Stimulated activated CD4-positive, alpha-beta T cell treated with anti-CD3 and anti-CD28 coated beads, Interleukin-1b, Interleukin-23, amount 100 ng/mL, for 4 hours (primary cell): ENCODE measurements at places on chromosomes 13 and 19.

DNA sequence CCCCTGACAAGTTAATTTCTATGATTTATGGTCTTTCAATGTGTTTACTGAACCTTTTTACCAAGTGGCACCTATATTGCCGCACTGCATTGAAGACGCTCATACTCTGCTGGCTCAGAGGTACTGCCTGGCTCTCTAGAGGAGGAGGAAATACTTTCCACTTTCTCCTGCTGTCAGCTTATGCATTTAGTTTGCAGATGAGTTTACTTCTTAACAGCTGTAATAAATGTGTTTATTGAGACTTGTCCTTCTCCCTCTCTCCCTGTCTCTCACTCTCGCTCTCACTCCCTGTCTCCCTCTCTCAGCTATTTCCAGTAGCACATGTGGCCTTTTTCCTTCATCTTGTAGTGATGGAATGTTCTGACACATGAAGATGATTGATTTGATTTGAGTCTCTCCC is 60.3 kb upstream of the SPATA13 start:
- DNase-seq = no peak

DNA sequence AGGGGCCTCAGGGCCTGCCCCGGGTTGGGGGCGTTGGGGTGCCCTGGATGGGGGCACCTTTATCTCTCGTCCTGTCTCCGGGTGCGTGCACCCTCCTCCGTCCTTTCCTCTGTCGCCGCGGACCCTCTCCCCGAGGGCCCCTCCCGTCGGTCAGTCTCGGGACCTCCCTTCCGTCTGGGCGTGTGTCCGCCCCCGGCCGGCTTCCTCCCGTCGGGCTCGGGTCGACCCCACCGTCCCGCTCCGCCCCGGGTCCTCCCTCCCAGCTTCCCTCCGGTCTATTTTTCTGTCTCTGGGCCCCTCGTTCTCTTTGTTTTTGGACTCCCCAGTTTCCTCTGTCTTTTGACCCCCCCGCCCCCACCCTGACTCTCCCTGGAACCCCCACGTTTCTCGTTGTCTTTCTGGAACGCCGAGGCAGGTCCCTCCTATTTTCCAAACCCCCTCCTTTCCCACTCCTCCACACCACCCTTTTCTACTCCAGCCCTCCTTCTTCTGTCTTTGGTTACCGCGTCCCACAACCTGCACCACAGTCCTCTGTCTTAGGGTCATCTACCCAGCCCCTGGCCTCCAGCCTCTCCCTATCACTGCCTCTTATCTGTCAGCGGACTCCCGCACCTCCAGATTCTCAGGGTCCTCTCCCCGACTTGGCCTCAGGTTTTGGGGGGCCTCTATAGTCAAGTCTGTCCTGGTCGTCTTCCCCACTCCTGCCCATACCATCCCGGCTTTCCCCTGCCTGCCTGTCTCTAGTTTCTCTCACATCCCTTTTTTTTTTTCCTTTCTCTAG is 757 bp downstream of the EGLN2 start:
- DNase-seq = no peak

GRCh38 chr19:17348700-17349099 is 11.3 kb downstream of the GTPBP3 start:
- no peak for DNase-seq

GRCh38 chr13:43732726-43733125 is 54.0 kb downstream of the ENOX1 start:
- no peak for DNase-seq

GRCh38 chr19:8244442-8244841 is 35.3 kb downstream of the CERS4 start:
- no peak for DNase-seq

DNA sequence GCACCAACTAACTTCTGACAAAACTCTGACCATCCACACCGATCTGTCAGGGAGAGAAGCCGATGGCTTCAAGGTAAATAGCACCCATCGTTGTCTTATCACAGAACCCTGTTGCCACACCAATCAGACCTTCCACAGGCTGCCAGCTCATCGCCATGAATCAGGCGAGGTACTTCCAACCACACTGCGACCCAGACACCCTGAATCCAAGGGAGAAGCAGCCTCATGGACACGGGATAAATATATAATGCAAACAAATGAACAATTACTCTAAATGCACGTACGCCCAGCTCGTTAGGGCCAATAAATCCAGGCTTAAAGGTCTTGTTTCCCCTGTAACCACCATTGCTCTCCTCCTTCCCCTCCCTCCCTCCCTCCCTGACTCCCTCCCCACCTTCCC is 20.8 kb downstream of the RANBP3 start:
- DNase-seq = no peak

- DNase-seq = no peak
Observed at GRCh38 chr19:30068528-30069395, 126.7 kb downstream of the URI1 start.

- DNase-seq = no peak
Observed at GRCh38 chr19:58498316-58499020, 13.3 kb downstream of the SLC27A5 start.

DNA sequence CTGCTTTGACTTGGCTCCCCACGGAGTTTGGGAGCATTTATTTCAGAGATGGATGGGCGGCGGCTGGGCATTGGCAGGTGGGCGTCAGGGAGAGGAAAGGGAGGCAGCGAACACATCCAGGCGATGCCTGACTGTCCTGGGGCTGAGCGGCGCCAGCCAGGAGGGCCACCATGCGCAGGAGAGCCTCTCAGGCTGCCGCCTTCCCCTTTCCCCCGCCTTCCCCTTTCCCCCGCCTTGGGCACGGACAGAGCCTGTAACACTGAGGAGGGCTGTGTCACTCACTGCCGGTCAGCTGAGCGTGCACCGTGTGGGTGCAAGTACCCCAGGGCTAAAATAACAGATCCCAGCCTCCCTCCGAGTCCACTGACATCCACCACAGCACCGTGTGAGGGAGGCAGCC is 11.4 kb downstream of the MCF2L start:
- DNase-seq = no peak

- no peak for DNase-seq
Observed at GRCh38 chr13:53237696-53238095, 209.1 kb downstream of the OLFM4 start.
